Left renal cortex interstitium (tissue), 4 donors: ENCODE measurements at places on chromosomes 7 and 10.

GRCh38 chr7:18018296-18019215 lies 9.1 kb downstream of the PRPS1L1 start:
- no peak for DNase-seq

DNA sequence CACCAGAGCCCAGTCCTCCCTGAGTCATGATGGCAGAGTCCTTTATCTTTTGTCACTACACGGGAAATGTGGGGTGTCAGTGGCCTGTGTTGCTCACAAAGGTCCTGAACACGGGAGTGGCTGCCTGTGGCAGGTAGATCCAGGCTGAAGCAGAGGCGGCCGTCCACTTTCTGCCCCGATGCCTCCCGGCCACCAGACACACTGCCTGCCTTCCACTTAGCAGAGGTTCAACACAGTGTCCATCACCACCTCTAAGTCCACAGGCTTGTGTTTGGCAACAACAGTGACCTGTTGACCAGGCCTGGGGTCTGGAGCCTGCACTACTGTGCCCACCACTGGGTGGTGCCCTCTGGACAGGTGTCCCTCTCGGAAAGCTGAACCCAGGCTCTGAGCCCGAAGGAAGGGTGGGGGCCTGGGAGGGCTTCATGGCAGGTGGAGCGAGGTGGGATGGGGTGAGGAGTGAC lies 49.9 kb upstream of the CAMK2B start:
- DNase-seq: no peak

DNA sequence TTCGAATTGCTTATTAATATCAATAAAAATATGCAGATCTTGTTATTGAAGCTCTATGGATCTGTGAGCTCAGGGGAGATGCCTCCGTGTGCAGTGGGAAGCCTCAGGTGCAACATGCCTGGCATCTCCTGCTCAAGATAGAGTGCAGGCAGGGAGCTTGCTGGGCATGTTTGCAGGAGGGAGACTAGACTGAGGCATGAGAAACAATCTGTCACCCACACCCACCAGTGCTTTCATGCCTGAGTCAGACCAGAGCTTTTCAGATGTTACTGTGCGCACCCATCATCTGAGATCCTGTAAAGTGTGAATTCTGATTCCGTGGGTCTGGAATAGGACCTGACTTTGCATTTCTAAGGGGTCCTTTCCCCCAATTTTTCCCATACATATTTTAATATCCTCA lies 62.0 kb downstream of the ZNF33B start:
- no peak for DNase-seq

GRCh38 chr7:32905175-32905662 lies 13.7 kb upstream of the KBTBD2 start:
- DNase-seq: peak; percentile 40

DNA sequence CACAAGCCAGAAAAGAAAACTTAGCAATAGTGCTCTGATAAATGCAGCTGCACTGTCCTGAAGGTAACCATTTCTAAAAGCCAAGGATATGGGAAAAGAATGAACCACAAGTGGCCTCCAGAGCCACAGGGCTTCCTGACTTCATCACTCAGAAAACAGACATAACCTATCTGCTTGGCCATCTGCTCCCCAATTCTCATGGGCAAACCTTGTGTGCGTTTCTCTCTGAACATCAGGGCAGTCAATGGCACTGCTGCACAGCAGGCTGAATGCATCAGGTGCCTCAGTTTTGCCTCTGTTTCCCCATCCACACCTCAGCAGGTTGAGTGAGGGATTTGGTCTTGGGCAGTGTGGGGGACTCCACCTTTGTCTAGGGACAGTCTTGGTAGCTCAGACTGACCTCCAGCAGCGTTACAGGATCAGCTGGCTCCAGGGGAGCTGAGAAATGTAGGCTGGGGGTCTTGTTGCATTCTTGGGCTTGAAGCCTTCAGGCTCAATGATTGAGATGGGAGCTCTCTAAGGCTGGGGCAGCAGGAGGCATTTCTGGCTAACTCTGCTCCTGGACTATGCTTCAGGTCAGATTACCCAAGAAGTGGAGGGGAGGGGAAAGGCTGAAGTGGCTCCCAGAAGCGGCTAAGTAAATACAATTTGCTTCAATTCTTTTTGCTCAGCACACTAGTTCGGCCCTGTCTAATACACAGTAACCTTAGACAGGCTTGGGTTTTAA lies 23.6 kb upstream of the PDLIM1 start:
- DNase-seq: no peak

- no peak for DNase-seq
These were observed 123.2 kb upstream of the LANCL2 start for GRCh38 chr7:55241958-55242357.

- no peak for DNase-seq
These were observed 409.0 kb upstream of the NRP1 start for GRCh38 chr10:33743429-33743857.

- no peak for DNase-seq
These were observed 32.2 kb downstream of the LRRC72 start for GRCh38 chr7:16558761-16559302.

- DNase-seq: no peak
These were observed 121.9 kb downstream of the PTPN20 start for GRCh38 chr10:47033081-47033480.

GRCh38 chr10:129622736-129623135 lies 155.7 kb downstream of the MGMT start:
- no peak for DNase-seq

DNA sequence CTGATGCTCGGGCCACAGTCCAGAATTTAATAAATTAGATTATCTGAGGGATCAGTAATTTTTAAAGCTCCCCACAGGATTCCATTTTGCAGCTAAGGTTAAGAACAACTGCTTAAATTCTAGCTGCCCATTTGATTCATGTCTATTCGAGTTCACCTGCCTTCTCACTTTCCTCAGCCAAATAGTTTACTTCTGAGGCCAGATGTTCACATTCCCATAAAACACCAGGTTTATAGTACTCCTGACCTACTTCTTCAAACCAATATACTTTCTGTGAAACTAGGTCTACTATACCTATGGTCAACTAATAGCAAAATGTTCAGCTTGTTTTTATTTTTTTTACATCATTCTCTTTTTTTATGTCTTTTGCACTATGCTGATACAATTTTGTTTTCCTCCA lies 86.3 kb downstream of the GPR158 start:
- DNase-seq: no peak

- no peak for DNase-seq
These were observed 9.7 kb downstream of the EXOC6 start for GRCh38 chr10:92857904-92858514.

DNA sequence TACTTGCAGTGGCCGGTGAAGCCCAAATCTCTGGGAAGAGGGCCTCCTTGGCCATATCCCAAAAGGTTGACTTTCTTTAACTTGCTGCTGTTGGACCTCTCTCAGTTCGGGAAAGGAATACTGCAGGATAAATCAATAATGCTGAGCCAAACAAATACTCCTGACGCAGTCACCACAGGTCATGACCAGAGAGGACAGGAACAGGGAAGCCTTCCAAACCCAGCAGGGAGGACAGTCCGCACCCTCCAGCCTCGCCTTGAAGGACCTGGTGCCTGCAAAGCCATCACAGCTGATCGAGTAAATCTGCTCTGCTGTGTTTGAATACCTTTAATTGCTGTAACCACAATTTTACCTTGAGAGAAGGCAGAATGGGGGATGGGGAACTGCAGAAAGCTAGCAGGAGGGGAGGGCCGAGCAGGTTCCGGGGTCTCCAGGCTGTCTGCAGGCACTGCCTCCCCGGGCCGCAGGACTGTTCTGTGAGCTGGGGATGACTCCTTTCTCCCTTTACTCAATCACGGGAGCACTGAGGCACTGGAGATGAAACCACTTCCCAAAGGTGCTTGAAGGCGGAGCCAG lies 20.8 kb upstream of the INSIG1 start:
- no peak for DNase-seq

GRCh38 chr7:91266067-91266688 lies 1.9 kb downstream of the FZD1 start:
- DNase-seq: no peak

- no peak for DNase-seq
These were observed 699 bp downstream of the NRAP start for GRCh38 chr10:113663142-113663541.

GRCh38 chr7:24039991-24040624 lies 243.9 kb upstream of the NPY start:
- DNase-seq: no peak

DNA sequence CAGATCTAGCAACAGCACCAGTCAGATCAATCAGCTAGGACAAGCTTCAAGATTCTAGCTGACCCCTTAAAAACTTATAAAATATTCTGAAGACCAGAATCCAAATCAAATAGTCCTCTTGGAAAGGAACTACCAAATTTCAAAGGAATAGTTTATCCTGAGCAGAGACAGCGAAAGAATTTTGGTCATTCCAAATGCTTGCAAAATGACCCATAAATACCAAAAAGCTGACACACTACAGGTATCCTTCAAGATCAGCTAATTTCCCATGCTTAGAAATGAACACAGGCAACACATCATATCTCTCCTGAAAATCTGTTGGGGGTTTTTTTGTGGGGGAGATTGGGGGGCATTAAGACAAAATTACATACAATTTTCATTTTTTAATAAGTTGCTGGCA lies 78.8 kb downstream of the PDSS1 start:
- DNase-seq: no peak

DNA sequence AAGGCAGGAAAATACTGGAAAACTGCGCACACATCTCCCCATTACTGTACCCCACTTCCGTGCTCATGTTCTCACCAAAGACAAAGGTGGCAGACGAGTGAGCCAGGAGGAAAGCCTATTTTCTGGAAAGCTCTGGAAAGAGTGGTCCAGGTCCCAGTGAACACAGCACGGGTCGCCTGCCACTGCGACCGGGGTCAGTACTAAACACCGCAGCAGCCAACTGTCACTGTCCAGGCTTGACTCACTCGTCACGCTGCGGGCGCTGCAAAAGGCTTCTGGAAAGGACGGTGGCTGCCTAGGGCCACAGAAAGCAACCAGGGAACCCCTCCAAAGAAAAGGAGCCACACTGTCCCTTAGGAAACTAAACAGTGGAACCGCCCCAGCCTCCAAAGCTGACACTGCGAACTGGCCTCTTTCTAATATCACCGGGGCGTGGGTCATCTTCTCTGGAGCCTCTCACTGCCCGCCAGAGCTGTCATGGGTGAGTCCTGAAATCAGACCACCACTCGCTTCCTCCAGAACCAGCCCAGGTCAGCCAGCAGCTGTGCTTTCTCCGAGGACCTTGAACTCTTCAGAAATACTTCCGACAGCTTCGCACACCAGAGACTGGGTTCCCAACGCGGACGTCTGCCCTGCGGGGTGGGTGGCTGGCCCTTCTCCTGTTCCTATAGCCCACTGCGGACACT lies 4.0 kb downstream of the RADIL start:
- DNase-seq: no peak

- DNase-seq: no peak
These were observed 153.1 kb downstream of the AOAH start for GRCh38 chr7:36571190-36571560.

DNA sequence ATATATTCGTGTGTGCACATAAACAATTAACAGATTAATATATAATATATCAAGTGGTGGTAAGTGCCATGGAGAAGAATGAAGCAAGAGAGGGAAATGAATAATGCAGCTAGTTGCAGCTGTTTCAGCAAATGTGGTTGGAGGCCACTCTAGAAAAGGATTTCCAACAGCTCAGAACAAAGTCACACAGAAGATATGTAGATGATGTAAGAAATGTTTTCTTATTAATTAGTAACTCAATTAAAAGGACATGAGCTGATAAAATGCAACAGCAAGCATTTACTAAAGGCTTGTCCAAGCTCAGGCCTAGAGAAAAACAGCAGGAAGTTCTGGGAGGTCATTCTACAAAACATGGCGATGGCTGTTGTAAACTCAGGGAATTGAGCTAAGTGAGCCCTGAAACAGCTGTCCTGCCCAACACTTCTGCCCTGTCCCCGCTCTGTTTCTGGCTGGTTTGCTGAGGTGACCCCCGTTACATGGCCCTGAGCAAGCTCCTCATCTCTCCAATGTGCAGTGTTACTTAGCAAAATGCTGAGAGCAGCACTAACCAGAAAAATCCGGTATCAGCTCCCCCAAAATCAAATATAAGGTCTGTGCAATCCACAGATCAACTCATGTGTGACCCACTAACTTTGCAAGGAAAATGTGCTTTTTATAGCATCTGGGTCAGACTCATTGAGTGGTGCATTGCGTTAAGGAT lies 23.4 kb upstream of the C10orf67 start:
- no peak for DNase-seq

GRCh38 chr7:21617916-21618390 lies 75.1 kb downstream of the DNAH11 start:
- no peak for DNase-seq

DNA sequence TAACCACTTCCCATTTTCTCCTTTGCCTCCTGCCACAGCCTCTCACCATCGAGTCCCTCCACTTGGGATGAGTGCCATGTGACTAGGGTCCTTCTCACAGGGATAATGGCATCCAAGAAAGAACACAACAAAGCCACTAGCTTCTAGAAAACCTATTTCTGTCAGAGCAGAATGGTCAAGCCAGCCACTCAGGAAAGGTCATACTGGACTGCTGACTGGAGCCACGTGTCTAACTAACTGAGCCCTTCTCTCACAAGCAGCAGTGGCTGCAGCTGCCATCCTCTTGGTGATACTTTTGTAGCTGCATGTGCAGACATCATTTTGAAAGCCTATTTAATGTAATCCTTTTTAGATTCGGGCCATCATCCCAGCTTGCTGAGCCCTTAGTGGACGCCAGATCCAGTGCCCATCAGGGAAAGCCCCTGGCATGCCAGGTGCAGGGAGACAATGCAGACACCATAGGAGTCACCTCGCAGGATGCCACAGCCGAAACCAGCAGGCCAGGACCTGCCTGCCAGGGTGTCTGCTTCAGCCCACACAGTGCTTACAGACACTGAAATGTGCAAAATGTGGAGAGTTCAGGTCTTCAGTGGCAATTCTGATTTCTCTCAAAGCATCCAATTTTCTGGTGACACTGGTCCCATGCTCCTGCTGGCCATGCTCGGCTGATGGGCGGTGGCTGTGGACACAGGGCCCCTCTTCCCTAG lies 98.3 kb upstream of the DDC start:
- no peak for DNase-seq

DNA sequence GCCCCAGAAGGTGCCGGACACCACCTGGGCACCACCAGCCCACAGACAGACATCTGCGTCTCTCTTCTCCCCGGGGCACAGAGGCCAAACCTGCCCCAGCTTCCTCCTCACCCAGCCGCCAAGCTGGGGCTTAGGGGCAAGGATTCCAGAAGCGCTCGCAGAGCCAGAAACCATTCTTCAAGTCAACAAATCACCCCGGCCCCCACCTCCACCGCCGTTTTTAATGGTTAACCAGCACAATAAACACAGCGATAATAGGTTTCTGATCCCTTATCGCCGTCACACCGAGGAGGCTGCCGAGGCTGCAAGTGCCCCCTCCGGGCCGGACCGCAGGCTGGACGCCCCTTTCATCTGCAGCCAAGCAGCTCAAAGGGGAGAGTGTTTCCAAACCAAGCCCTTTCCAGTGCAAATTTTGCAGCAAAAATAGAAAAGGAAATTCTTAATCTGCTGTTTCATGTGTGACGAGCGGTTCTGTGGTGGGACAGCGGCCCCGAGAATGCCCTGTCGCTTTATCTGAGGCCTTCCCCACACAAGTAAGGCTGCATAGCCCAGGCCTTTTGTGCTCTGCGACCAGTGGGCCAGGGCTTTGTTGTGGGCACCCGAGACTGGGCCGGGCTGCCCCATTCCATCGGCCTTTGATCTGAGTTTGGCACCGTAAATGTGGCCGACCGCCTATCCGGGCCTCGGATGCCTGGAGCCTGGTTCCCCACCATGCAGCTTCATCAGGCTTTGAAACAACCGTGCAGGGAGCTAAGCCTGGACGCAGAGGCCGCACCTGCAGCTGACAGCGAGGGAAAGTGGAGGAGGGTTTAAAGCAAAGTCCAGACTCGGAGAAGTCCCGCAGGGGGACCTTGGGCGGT lies 83.2 kb downstream of the FOXL3 start:
- DNase-seq: no peak
